ENCODE measurements at places on chromosomes 13 and 19.

DNA sequence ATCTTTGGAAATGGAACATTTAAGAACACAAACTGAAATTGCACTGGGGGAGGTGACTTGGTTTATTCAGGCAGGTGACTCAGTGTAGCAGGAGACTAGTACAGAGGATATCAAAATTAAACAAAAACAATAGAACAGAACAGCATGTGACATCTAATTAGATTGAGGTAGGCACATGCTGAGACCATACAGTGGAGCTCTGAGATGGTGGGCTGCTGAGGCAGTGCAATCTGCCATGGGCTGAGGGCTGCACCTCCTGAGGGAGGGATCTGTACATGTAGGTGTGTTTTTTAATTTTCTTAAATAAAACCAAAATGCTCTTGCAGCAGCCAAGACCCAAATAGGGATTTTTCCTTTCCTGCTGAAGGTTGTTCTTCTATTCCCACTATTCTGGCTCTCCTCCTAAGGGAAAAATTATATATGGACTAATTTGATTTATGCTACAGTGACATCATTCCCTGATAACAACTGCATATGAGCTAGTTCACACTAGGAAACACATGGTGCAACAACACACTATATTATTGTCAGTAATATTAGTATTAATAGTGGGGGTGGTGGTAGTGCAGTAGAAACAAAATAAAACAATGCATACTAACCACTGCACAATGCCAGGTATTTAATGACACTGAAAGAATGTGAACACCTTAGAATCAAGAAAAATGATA lies 48.0 kb downstream of the LNX2 start:
- DNase-seq = no peak

DNA sequence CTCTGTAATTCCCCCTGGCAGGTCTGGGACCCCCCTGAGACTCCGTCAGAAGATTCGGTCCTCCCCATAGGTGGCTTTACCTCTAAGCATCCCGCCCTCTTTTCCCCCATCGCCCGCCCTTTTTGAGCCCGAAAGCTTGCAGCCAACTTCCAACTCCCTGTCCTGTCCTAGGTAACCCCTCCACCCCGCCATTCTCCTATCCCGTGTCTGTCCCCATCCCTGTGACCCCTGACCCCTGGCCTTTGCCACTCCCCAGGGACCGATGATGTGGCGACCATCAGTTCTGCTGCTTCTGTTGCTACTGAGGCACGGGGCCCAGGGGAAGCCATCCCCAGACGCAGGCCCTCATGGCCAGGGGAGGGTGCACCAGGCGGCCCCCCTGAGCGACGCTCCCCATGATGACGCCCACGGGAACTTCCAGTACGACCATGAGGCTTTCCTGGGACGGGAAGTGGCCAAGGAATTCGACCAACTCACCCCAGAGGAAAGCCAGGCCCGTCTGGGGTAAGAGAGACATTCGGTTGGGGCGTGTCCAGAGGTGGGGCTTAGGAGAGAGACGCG lies 488 bp downstream of the RCN3 start:
- peak; percentile 84 for DNase-seq

DNA sequence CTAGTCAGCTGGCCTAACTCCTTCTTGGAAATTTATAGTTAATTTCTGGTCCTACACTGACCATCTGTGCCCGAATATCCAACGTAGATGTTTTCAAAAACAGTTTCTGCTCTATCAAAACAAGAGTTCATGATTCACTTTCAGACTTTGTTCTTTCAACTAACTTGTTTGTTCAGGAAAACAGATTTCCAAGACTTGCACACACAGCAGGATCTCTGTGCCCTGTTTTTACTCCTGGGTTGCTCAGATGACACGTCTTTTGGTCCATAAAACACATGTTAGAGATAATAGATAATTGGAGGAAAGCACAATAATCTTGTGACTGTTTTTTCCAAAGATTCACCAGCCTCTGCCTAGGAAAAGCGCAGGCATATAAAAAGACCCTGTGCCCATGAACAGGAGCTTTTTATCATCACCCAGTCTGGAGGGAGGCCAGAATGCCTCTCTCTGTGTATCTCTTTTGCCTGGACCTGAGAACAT lies 218.0 kb downstream of the IRS2 start:
- no peak for DNase-seq

DNA sequence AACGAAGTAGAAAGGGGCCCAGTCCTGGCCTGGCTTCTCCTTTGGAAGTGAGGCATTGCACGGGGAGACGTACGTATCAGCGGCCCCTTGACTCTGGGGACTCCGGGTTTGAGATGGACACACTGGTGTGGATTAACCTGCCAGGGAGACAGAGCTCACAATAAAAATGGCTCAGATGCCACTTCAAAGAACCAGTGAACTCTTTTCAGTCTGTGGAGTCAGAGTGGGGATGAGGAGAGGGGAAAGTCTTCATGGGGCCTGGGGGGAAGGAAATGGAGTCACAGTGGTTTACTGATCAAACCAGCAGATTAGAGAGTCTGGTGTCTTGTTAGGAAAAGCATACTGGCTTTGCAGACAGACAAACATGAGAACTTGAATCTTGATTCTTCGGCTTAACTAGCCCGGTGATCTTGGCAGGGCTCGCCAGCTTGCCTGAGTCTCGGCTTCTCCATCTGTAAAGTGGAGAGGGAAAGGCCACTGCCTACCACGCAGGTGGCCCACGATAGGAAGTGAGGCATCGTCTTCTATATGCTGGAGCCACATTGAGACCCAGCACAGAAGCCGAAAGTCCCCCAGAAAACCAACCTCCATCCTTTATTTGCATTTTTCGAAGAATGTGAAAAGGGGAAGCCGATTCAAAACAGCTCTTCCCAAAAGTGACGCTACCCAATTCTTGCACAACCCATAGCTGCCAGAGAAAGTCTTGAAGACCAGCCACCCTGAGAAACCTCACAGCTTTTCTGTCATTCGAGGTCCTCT lies at the start of gene FFAR1:
FFAR1 (plus strand) TSS at position 732 of the 759 bp plus-strand sequence. CDS start 3,650 bp downstream, outside the sequence.
- no peak for DNase-seq

DNA sequence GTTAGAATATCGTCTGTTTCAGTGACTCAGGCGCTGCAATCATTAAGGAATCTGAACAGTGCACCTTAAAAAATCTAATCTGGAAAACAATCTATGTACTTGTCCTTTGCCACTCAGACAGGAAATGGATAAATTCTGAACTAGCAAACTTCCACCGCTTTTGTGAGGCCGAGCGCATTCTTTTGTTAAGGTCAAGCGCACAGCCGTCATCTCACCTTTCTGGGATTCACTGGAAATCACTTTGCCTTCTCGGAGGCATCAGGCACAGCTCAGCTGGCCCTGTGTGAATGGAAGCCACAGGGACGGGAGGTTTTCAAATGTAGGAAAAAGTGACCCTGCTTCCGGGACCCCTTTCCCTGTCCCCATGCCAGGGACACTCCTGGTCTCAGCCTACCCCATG lies 28.2 kb upstream of the SPACA7 start:
- no peak for DNase-seq

GRCh38 chr13:46698910-46699460 lies 98.0 kb downstream of the ESD start:
- DNase-seq = peak; percentile 27

DNA sequence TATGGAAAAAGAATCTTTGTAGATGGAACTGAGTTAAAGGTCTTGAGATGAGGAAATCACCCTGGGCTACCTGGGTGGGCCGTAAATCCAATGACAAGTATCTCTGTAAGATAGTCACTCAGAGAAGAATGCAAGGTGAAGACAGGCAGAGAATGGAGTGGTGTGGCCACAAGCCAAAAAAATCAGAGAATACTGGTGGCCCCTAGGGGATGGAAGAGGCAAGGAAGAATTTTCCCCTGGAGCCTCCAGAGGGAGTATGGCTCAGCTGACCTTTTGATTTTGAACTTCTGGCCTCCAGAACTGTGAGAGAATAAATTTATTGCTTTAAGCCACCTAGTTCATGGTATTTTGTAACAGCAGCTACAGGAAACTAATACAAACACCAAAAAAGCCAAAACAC lies 32.7 kb upstream of the CSNK1A1L start:
- peak; percentile 54 for DNase-seq

DNA sequence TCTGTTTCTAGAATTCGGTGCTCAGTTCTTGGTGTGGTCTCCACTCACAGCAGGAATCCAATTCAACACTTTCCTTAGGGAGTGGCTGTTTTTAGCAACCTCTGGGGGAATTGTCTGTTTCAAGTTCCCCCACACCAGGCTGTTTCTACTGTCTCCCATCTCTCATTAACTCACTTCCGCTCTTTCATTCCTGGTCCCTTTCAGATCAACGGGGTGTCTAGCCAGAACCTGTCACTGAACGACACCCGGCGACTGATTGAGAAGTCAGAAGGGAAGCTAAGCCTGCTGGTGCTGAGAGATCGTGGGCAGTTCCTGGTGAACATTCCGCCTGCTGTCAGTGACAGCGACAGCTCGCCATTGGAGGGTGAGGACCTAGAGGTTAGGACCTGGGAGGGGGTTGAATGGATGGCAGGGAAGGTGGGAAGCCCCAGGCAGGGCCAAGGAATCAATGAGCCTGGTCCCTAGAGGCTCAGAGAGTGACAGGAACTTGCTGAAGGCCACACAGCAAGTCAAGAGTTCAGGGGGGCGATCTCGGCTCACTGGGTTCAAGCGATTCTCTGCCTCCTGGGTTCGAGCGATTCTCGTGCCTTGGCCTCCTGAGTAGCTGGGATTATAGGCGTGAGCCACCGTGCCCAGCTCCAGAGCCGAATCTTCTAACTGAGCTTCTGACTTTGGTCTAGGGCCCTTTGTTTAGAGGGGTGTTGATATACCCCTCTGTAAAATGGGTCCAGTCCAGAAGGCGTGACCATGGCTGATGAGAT lies 25.5 kb downstream of the TJP3 start:
- DNase-seq = no peak

DNA sequence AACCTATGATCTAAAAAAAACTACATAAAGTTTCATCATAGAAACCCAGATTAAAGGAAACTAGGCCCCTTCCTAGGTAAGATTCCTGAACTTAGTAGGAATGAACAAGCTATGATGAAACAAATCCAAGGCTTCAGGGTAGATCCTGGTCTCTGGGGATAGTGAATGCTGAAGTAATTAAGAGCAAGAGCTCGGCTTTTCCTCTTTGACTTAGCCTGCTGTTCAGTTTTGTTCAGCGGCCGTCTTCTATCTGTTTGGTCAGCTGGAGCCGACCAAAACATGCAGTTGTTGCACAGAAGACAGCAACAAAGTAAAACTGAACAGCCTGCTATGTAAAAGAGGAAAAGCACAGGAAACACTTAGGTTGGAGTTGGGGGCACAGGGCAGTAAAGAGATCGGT lies 44.1 kb upstream of the RFXAP start:
- DNase-seq = no peak

DNA sequence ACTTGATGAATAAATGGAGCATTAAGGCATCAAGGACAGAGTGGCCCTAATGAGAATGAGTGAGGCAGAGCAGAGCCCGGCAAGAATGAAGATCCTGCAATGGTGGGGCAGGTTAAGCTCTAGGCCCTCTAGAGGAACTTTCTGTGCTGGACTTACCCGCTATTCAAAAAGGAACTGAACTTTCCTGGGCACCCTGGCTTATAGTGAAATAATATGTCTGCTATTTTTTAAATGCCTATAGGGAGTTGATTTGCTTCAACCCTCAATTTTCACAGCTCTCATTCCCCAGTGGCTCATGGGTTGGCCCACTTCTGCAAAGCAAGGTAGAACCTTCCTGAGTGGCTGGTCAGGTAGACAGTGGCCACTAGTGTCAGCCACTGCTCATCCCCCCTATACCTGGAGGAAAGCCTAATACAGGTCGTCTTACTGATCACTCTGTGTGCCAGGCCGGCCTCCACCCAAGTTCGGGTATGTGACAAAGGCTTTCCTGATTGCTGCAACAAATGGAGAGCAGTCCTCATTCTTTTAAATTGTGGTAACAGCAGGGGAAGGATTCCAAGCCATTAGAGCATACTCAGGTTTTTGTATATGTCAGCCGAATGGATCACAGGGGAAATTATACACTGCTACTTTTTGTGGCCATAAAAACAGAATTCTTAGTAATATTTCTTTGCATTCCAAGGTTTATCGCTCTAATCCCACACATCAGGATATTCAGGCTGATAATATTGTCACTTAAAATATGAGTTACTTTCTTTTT lies 103.0 kb downstream of the KL start:
- peak; percentile 79 for DNase-seq

DNA sequence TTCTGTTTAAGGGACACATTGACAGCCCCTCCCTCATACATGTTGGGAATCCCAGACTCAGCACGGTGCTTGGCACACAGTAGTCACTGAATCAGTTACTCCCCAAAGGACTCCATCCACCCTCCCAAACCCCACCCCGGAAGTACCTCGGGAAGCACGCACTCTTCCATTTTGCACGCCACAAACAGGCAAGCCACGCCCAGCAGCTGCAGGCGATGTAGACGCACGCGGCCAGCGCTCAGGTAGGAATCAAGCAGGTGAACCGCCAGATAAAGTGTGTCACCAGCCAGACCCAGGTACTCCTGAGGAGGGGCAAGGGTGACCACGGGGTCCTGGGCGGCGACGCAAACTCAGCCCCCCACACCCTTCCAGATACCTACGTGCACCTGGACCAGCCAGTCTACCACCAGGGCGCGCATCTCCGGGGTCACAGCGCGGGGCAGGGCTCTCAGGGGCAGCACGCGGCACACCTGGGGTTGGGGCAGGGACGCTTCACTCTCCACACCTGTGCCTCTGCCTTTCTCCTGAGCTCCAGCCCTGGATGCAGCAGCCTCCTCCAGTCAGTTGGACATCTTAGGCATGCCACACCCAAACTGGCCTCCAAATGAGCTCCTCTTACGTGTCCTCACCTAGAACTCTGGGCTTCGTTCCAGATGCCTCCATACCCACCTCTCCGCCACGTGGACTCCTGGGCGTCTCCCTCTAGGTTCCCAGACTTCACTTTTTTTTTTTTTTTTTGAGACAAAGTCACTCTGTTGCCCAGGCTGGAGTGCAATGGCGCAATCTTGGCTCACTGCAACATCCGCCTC lies 1.9 kb downstream of the CCNP start:
- DNase-seq = no peak

- peak; percentile 56 for DNase-seq
Measured at GRCh38 chr19:1038978-1039645, 795 bp upstream of the ABCA7 start.

DNA sequence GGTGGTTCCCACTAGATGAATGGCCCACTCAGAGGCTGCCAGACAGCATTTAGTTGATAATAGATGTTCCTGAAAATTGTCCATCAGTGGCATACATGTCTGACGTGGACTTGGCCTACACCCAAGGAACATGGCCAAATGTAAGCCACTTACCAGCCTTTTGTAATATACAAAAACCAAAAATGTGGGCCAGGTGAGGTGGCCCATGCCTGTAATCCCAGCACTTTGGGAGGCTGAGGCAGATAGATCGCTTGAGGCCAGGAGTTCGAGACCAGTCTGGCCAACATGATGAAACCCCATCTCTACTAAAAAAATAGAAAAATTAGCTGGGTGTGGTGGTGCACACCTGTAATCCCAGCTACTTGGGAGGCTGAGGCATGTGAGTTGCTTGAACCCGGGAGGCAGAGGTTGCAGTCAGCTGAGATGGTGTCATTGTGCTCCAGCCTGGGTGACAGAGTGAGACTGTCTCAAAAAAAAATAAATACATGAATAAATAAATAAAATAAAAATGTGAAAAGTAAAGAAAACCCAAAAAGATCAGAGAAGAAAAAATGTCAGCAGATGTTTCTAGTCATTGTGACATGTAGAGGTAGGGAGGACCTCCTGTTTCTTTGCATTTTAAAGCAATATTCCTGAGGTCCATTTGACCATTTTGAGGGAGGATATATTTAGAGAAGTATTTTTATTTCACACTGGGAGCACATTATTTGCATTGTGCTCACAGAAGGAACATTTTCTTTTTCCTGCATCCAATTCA lies 7.1 kb upstream of the WTIP start:
- no peak for DNase-seq
